ENCODE measurements at places on chromosomes 13 and 19. TPM values are rescaled to one million over a fixed set of nuclear protein-coding genes. Genes with fewer than 3 reads are reported as not detected.

- no peaks in the 10 kb centered on the region for H3K4me1 ChIP-seq
- no peak overlapping the region for H3K27ac ChIP-seq
- H3K36me3 ChIP-seq: no peaks in the 10 kb centered on the region
- peaks cover 4% of the 10 kb centered on the region for H3K27me3 ChIP-seq
These were observed 18.7 kb upstream of the SIAH3 start for GRCh38 chr13:45870232-45870631.

- H3K27ac ChIP-seq: no peak overlapping the region
- no peaks in the 10 kb centered on the region for H3K36me3 ChIP-seq
- H3K4me1 ChIP-seq: no peaks in the 10 kb centered on the region
- H3K4me3 ChIP-seq: no peak overlapping the region
These were observed 447.3 kb downstream of the GPC6 start for GRCh38 chr13:93673885-93674284.

- no peak for DNase-seq
- no peaks in the 10 kb centered on the region for H3K27me3 ChIP-seq
- H3K4me3 ChIP-seq: no peak overlapping the region
- H3K4me1 ChIP-seq: peaks cover 20% of the 10 kb centered on the region
- no peak overlapping the region for H3K27ac ChIP-seq
These were observed 37.3 kb downstream of the PHF11 start for GRCh38 chr13:49533011-49533410.

- H3K4me1 ChIP-seq: no peaks in the 10 kb centered on the region
- H3K36me3 ChIP-seq: no peaks in the 10 kb centered on the region
- DNase-seq: no peak
- H3K4me3 ChIP-seq: no peak overlapping the region
- no peaks in the 10 kb centered on the region for H3K27me3 ChIP-seq
These were observed 1911.9 kb upstream of the PCDH20 start for GRCh38 chr13:63327584-63327983.

GRCh38 chr19:48135411-48135810 lies 24.8 kb upstream of the PLA2G4C start:
- DNase-seq: no peak
- H3K27me3 ChIP-seq: no peaks in the 10 kb centered on the region
- no peaks in the 10 kb centered on the region for H3K4me1 ChIP-seq
- peaks cover 50% of the 10 kb centered on the region for H3K36me3 ChIP-seq

The CLDND2 gene
- 13.8 TPM for total RNA-seq

The CCDC194 gene
- 2.4 TPM for total RNA-seq

The CGB3 gene
- total RNA-seq: not detected

The SELENOV gene
- total RNA-seq: not detected

Measured in activated T-helper 2 cell treated with anti-CD3 and anti-CD28 coated beads, Interferon-gamma antibody, Interleukin-2, Interleukin-4, amounts not matched to agents 10 μg/mL and 5 μg/mL and 100 μg/mL, durations not matched to agents 14 hours and 24 hours and 36 hours (primary cell).